ENCODE measurements at places on chromosomes 1 and 21.

GRCh38 chr1:206000641-206001339, 2.4 kb downstream of the RAB7B start:
- no peak for DNase-seq

DNA sequence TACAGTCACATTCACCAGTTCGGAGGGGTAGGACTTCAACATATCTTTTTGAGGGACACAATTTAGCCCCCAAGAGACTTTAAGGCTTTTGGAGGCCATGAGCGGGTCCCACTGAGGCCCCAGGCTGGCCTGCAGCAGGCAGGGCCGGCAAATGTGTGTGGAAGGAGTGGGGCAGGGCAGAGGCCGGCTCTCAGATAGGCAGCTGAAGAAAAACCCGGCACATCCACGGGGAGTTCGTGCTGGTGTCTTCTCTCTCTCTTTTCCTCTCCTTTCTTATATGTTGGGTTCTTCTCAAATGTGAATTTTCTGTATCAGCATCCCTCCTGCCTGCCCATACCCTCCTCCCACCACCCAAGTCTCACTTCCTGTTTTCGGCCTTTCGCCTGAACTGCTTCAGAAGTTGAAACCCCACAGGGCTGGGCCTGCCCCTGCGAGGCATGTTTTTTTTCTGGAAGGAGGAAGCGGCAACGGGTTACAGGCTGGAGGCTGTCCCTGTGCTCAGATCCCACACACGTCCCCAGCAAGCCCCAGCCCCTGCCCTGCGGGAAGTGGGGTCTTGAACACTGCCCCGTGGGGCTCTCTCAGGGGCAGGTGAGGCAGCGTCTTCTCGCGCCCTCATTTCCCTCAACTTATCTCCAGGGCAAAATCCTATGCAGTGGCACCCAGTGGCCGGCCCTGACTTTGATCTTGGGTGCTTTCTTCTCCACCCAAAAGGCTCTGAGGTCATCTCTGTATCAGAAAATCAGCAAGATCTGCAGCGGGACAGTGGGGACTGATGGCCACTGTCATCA, 9.7 kb upstream of the UMODL1 start:
- no peak for DNase-seq

DNA sequence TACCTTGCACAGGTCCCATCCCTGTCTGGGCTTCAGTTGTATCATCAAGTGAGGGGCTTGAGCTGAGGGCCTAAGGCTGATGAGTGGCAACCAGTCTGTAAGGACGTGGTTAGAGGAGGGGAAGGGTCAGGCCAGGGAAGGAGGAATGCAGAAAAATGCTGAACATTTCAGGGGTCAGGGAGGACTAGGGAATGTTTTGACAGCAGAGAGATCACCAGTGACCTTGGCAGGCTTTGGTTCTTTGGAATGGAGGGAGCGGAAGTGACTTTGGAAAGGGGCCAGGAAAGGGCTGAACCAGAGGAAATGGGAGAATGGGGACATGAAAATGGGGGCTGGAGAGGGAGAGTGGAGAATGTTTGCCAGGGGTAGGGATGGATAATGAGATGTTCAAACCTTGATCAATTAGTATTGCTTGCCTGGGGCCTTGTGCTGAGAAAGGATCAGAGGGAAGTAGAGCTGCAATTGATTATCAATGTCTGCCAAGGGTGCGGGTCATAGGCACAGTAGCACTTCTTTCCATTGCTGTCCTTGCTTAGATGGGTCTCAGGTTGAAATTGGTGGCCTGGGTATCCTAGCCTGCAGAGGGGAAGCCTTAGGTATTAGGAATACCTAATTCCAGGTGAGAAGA, 7.4 kb downstream of the LDLRAP1 start:
- peak; percentile 42 for DNase-seq

DNA sequence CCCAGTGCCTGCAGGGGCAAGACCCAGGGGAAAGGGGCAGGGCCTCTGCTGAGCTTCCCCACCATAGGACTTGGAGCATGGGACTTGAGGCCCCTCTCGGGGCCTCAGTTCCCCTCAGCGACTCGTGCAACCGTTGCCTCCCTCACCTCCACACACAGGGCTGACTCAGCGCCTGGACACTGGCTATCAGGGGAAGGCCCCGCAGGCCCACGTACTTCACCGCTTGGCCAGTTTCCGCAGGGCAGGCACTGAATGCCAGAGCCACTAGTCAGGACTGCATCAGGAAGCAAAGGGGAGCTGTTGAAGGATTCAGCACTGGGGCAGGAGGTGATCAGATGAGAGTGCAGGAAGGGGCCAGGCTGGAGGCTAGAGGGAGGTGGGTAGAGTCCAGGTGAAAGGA, 15.5 kb upstream of the FAM131C start:
- peak; percentile 92 for DNase-seq

- DNase-seq = no peak
Observed at GRCh38 chr1:20152599-20152930, 13.4 kb downstream of the PLA2G2F start.

- no peak for DNase-seq
Observed at GRCh38 chr21:41545500-41546359, 37.8 kb upstream of the TMPRSS2 start.

DNA sequence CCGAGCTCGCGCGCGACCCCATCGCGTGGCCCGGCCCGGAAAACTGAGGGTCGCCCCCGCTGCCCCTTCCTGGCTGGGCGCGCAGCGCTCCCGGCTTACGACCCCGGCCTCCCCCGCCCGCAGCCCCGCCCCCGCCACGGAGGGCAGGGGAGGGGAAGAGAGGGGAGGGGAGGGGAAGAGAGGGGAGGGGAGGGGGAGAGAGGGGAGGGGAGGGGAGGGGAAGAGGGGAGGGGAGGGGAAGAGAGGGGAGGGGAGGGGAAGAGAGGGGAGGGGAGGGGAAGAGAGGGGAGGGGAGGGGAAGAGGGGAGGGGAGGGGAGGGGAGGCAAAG, 6.7 kb upstream of the ANKRD65 start:
- DNase-seq = no peak

DNA sequence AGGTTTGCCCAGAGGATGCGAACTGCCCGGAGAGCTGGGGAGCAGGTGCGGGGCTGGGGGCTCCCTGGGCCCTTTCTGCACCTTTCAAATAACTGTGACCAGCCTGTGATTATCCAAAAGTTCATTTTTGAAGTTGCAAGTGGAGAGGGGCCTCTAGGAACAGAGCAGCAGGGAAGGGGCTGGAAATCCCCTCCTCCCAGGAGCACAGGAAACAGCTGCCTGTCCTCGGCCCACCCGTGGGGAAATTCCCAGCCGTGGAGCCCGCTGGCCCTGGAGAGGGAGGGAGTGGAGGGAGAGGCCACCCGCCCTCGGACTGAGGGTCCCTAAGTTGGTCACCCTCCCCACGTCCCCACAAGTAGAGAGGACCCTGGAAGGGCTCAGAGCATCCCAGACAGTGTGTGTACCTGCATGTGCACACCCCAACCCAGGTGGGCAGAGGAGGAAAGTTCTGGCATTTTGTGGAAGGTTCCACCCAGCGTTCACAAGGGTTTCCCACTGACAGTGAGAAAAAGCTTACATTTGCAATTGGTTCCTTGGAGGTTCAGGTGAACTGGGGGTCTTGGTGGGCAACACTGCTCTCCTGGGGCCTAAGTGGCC, 1.2 kb upstream of the TNFRSF4 start:
- no peak for DNase-seq

DNA sequence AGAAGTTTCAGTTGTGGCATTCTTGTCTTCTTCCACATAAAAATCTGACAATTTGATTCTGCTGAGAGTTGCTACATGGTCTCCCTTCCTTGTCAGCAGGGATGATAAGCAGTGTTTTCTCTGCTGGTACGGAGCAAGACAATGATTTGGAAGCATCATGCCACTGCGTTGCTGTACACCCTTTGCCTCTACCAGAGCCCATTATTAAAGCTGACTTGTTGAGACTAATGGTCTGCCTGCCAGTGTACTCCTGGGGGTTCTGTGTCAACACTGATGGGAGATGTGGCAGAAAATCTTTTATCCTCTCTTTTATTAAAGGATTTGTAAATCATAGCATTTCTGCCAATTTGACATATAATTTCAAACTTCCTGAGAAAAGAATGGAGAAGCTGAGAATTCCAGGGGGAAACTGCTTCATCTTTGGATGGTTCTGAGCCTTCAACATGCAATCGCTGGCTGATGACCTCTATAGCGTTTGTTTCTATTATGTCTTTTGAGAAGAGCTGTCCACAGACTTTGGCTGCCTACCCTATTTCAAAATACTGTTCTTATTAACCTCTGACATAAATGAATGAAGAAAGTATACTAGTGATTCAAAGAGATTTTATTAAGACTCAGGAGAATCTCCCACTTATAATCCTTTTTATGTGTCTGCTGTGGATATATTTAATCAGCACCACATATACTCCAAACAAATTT, 47.9 kb upstream of the DYNLT5 start:
- DNase-seq = no peak

- DNase-seq = peak; percentile 68
Observed at GRCh38 chr1:192516776-192517297, 58.7 kb upstream of the RGS1 start.

GRCh38 chr1:109472779-109473178, 6.4 kb downstream of the SYPL2 start:
- DNase-seq = no peak

DNA sequence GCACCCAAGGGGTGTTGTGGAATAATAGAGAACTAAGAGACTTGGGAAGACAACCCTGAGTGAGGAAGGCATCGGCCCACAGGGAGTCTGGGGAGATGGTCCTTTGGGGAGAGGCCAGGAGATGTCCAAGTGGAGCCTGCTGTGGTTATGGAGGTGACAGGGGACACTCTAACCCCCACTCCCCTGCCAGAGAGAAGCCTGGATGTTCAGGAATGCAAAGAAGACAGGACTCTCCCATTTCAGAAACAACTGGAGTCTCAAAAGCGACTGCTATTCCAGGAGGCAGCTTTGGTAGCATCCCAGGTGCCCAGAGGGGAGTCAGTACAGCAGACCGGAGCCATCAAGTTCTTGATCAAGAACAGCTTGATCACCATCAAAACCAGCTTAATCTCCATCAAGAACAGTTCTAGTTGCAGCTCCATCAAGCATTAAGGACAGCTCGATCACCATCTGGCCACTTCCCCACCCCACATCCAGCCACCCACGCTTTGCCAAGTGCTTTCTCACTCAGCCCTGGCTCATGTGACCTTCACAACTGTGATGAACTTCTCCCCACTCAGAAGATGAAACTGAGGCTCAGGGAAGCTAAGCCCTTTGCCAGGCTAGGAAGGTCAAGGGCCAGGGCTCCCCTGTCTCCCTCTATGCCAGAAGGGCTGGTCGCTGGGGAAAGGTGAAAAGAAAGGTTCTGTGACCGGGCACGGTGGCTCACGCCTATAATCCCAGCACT, 743 bp downstream of the CD52 start:
- DNase-seq = no peak

GRCh38 chr1:219124163-219124562, 49.5 kb upstream of the LYPLAL1 start:
- DNase-seq = no peak
